Lung (tissue), 17 donors: ENCODE measurements at places on chromosomes 7 and 10. TPM values are rescaled to one million over a fixed set of nuclear protein-coding genes. Genes with fewer than 3 reads are reported as not detected.

The SYNPO2L gene
- 0.11 TPM for total RNA-seq

The SSC4D gene
- 0.28 TPM for total RNA-seq

The MCM10 gene
- 1.8 TPM for total RNA-seq

The PNPLA8 gene
- total RNA-seq, result 49.7 TPM

The LOXL4 gene
- 3.3 TPM for total RNA-seq

The UTF1 gene
- total RNA-seq, result not detected

The ABCC2 gene
- 1.3 TPM for total RNA-seq

The PLEKHS1 gene
- total RNA-seq, result 11.6 TPM

The CYP26A1 gene
- not detected for total RNA-seq

The PRKCQ gene
- total RNA-seq, result 9.1 TPM

The WIPF3 gene
- 2.8 TPM for total RNA-seq

The PHKG1 gene
- total RNA-seq, result 1.6 TPM

The CYP3A7 gene
- total RNA-seq, result 0.64 TPM

The MACC1 gene
- total RNA-seq, result 25.0 TPM

The PIK3CG gene
- 10.1 TPM for total RNA-seq

The AMPH gene
- 5.1 TPM for total RNA-seq

The INHBA gene
- total RNA-seq, result 2.8 TPM

The BCAP29 gene
- 109 TPM for total RNA-seq

The CPED1 gene
- 32.3 TPM for total RNA-seq

The C7orf57 gene
- total RNA-seq, result 14.5 TPM

The MYL10 gene
- not detected for total RNA-seq

The TRPV5 gene
- not detected for total RNA-seq

The CALHM3 gene
- total RNA-seq, result not detected

The OR2A42 gene
- total RNA-seq, result 0.26 TPM

The PON1 gene
- 0.20 TPM for total RNA-seq
